Epithelial cell of esophagus (primary cell): ENCODE measurements at places on chromosomes 2 and 18.
A peak's percentile ranks its signal among the peaks of the same experiment; 100 is the strongest.

DNA sequence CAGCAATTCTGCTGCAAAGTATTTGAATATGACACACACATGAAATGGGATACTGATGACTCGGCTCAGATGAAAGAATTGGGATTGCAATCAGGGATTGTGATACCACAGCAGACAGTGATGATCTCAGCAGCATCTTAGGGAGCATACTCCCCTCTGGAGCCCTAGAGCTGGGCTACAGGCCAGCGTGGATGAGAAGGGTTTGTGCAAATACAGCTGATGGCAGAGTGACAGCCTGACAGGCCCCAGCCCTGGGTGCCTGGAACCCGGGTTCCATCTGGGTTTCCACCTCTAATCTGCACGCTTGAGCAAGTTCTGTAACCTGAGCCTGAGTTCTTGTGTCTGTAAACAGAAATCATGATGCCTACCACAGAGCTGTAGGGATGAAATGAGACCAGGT lies 418.0 kb downstream of the LRATD1 start:
- DNase-seq, result peak; percentile 31

- no peak for DNase-seq
Measured at GRCh38 chr18:78860117-78860516, 119.5 kb upstream of the SALL3 start.

DNA sequence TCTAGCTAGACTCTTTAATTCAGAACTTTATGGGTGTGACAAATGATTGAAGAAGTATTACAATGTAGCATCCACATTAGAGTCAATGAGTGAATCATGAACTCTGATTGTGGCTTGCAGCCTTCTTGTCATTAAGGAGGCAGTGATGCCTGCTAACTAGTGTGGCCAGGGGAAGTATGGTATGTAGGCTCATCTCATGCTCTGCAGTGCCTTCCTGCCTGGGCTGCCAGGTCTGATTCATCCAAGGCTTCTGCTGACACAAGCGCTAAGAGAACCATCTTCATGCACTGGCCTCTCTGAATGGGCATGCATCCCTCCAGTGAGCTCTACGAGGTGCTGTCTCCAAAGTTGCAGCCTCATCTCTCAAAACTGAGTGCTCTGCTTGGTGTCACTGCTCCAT lies 144.3 kb downstream of the MTCL1 start:
- peak; percentile 45 for DNase-seq

GRCh38 chr2:61952288-61952687 lies 46.8 kb downstream of the COMMD1 start:
- DNase-seq, result peak; percentile 20

DNA sequence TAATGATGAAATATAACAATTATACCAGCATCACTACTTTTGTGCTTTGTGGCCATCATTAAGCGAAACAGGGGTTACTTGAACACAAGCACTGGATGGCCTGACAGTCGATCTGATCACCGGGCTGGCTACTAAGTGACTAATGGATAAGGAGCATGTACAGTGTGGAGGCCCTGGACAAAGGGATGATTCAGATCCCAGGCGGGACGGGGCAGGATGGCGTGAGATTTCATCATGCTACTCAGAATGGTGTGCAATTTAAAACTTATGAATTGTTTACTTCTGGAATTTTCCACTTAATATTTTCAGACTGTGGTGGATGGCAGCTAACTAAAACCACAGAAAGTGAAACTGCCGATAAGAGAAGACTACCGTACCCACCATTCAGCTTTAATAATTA lies 7.0 kb upstream of the CLIP4 start:
- peak; percentile 98 for DNase-seq

DNA sequence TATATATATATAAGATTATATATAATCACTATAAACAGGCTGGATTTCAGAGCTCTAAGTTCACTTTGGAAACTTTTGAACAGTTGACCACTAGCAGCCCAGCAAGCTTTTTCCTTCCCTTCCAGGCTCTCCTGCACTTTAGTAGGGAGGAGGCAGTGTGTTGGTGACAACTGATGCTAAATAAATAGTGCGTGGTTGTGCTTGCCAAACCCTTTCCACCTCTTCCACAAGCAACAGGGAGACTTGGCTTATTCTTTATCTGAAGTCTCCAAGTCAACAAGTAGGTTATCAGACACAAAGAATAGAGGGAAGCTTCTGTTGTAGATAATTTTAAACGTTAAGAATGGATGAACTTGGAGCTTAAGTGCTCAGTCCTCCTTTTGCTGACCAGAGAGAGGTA lies 408.2 kb upstream of the HNRNPA3 start:
- no peak for DNase-seq

- no peak for DNase-seq
Measured at GRCh38 chr18:12476955-12477354, 69.2 kb downstream of the PRELID3A start.

DNA sequence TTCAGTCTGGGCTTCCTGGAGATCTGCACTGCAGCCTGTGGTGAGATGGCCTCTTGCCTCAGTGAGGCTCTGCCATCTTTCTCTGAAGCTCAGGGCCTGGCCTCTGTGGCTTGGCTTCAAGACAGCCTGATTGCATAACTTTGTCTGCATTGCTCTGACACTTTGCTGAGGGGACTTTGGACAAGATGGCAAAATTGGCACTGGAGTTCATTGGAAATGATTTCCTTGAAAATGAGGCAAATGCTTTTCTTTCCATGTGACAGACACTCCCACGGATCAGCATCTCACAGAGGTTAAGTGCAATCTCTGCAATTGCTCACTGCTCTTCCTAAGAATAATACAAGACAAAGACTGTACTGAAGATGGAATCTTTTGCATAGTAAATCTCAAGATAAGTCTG lies 166.8 kb downstream of the KCNS3 start:
- DNase-seq, result no peak

DNA sequence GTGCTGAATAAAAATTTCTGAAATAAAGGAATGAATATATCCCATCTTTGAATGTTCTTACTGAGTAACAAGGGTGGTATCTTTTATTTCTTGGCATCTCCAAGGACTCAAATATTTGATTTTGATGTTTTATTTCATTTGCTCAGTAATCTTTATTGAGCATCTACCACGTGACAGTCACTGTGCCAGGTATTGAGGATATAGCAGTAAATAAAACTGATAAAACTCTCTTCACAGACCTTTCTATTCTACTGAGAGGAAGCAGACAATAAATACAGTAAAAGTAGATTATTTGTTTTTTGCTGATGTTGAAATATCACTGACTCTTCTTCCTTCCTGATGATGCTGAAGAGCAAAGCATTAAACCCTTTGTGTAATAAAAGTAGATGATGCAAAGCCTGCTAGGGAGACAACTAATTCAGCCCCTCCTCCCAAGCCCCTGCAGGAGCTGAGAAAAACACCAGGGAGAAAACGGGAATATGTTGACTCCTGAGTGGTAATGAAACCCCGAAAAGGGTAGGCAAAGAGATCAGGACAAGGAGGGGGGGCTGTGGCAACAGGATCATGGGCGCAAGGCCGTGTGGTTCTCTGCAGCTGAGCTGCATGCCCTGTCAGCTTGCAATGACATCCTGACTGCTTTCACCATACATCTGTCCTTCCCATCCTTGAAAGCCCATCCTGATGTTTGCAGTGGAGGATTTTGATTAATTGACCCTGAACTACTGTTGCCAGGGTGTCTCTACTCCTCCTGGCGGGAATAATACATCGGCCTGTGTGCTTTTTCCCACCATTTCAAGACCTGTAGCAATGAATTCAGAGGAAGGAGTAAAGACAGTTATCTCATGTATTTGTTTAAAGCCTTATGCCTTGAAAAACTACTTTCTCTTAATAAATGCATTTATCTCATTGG lies 117.4 kb downstream of the EML6 start:
- DNase-seq, result no peak

- DNase-seq, result no peak
Measured at GRCh38 chr2:217887841-217888701, 114.7 kb downstream of the TNS1 start.

DNA sequence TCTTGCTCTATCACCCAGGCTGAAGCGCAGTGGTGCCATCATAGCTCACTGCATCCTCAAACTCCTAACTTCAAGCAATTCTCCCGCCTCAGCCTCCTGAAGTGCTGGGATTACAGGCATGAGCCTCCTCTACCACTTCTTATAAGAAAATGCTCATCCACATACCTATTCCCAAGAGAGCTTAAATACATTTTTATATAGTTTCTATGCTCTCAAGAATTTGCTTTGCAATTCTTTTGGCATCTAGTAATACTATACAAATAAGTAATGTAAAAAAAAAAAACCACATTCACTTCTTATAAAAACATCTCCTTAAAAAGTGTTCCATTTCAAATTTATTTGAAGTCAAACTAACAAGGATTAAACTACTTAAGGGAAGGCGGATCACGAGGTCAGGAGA lies 197.3 kb downstream of the DNAH7 start:
- DNase-seq, result no peak

- no peak for DNase-seq
Measured at GRCh38 chr2:178819147-178819875, 12.1 kb upstream of the TTN start.

GRCh38 chr2:141195087-141195486 lies 935.7 kb downstream of the LRP1B start:
- DNase-seq, result no peak

DNA sequence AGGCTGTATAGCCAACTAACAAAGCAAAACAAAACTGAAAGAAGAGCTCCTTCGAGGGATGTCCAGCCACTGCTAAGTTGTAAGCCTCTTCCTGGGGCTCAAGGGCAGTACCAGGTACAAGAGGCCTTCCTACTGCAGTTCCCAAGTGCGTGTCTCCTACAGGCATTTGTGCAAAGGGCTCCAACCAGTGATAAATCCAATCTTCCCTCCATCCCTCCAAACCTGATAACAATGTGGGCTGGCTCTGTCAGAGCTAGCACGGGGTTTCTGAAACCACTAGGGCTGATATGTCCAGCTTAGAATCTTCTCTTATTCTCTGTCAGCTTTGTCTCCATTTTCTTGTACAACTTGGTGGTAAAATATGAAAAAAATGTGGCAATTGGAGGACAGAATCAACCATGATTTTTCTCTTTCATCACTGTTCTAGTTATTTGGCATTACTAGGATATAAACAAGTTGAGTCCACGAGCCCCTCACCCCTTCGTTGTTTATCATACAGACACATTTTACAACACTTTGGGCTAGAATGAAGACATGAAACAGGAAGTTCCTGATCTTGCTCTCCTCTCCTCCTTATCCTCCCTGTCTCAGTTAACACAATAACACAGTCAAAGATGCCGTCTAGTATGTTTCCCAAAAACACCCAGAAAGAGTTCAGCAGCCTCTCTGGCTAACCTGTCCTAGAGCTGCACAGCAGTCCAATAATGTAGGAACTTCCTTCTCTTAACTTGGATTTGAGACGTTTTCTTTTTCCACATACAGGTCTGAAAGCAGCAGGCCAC lies 35.4 kb upstream of the WIPF1 start:
- DNase-seq, result no peak

- no peak for DNase-seq
Measured at GRCh38 chr18:41064916-41065315, 890.1 kb upstream of the PIK3C3 start.

DNA sequence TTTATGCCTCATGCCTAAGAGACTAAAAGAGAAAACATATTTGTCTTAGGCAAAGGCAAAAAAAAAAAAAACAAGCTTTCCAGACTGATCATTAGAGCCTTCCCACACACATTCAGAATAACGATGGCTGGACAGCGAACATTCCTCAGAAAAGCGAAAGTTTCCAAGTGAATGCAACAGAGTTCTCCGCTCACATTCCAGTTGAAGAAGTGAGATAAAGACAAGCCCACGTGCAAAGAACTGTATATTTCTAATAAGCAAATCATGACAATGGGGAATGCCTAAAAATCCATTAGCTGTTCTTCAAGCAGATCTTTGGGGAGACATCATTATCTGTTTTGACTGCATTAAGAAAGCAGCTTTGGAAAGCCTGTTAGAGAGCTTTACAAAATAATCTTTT lies 347.9 kb downstream of the METTL4 start:
- DNase-seq, result peak; percentile 17

- no peak for DNase-seq
Measured at GRCh38 chr2:134426721-134427120, 172.8 kb downstream of the MGAT5 start.

DNA sequence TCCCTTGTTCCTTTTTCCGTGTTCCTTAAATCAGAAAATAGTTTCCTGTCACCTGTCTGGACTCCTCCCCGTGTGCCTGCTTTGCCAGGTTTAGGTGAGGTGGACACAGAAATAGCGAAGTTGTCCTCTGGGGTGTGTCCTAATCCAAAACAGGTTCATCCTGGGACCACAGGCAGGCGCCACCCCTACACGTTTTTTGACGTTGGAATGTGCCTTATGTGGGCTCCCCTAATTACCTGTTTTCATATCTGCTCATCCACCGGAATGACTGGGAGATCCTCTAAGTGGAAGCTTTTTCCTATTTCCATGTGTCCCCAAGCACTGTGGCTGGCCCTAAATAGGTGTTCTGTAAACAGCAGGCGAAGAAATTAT lies 49.0 kb upstream of the PAIP2B start:
- DNase-seq, result no peak

DNA sequence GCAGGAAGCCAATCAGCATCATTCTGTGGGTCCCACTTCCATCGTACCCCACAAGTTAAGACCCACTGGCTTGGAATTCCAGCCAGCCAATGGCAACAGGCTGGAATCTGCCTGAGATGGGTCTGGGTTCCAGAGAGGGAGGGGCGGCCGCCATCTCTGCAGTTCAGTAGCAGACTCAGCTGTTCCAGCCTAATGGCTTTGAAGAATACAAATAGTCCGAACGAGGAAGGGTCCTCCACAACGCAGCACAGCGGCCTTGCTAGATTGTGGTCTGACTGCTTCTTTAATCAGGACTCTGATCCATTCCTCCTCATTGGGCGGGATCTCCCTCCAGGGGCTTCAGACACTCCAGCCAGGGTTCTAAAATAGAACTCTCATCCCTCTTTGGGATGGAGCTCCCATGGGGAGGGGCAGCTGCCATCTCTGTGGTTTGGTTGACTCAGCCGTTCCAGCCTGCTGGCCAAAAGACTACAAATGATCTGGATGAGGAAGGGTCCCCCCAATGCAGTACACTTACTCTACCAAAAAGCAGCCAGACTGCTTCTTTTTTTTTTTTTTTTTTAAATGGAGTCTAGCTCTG lies 42.7 kb upstream of the PAIP2B start:
- no peak for DNase-seq

DNA sequence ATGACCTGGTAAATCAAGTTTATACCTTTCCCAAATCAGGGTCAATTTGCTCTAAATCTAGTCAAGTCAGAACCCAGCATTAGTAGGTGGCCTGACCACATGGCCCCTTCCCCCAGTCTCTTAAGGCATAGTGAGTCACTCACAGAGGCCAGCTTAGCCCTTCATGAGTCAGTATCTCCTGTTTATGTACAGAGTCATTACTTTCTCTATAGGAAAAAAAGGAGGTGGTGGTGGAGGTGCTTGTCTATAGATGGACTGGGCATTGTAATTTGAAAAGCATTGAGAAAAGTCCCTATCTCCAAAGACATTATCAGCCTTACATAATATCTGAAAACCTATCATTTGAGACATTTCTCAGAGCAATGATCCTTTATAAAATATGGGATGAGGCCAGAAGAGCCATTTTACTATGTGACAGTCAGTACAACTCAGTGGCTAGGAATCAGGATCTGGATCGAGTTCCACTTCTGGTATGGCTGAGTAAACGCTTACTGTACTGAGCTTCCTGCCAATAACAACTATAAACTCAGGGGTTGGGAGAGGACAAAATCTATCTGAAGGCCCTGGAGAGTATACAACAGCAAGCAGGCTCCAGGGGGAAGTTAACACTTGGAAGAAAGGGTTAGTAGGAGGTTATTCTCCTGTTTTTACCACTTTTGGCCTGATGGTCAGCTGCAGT lies 22.5 kb upstream of the SIGLEC15 start:
- DNase-seq, result peak; percentile 98

- no peak for DNase-seq
Measured at GRCh38 chr2:207770602-207771404, 1.1 kb upstream of the FZD5 start.

- no peak for DNase-seq
Measured at GRCh38 chr2:57444752-57445430, 601.7 kb upstream of the VRK2 start.

GRCh38 chr2:231127936-231128335 lies 3.1 kb upstream of the HTR2B start:
- DNase-seq, result peak; percentile 38
